ENCODE measurements at places on chromosomes 2 and 18. TPM values are rescaled to one million over a fixed set of nuclear protein-coding genes. Genes with fewer than 3 reads are reported as not detected.

The ZAP70 gene
- 0.29 TPM for total RNA-seq

GRCh38 chr18:4035521-4035920 lies 419.6 kb downstream of the DLGAP1 start:
- no peak for DNase-seq

GRCh38 chr2:43038696-43039094 lies 187.7 kb downstream of the ZFP36L2 start:
- DNase-seq: no peak

The PRSS56 gene
- not detected for total RNA-seq

DNA sequence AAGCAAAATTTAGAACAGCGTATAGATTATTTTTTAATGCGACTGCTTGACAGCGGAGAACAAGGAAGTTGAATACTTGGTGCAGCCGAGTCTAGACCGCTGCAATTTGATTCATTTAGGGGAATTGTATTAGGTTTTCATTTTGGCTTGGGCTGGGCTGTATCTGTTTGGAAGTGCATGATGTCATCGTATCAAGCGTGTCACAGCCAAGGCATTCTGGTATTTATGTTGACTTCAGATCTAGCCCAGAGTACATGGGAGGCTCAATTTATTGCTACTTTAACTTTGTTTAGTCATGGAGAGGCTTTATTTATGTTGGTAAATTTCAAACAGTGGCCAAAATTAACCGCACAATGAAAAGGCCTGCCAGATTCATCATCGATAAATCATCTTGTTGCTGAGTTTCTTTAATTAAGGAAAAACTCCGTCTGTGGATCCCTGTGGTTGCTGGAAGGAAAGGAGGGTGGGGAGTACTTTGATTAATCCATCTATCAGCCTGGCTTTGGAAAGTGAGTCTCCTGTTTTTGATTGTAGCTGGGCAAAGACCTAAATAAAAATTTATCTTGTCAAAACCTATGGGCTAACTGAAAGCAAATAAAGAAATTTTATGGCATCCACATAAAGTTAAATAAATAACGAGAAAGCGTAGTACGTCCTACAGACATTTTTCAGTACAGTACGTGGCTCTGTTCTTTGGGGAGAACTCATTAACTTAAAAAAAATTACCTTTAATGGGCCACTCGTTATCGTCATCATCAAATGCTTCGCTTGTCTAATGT lies 230.4 kb upstream of the SPRED2 start:
- no peak for DNase-seq

GRCh38 chr2:204108330-204108751 lies 171.8 kb downstream of the ICOS start:
- peak; percentile 30 for DNase-seq

The IL1B gene
- total RNA-seq: not detected

GRCh38 chr2:10043256-10043905 lies at the start of gene KLF11:
Gene KLF11 (plus strand): TSS chr2:10043550. CDS start chr2:10043717, 167 bp downstream.
- peak; percentile 95 for DNase-seq

The ANAPC1 gene
- total RNA-seq: 30.7 TPM

DNA sequence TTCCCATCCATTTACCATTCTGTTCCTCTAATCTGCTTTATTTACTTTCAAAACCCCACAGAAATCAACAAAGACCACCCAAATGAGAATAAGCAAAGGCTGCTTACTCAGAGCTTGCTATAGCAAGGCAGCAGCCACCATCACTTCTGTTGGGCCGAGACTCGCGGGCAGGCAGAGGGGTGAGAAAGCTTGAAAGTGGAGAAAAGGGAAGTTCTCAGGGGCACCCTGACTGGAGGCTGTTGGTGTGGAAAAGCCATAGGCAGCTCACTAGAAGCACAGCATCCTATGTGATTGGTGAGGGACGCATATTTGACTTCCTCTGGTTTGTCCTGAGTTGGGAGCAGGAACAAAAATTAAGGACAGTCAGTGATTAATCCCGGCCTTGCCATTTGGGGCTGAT lies 269.7 kb upstream of the THSD7B start:
- DNase-seq: no peak

DNA sequence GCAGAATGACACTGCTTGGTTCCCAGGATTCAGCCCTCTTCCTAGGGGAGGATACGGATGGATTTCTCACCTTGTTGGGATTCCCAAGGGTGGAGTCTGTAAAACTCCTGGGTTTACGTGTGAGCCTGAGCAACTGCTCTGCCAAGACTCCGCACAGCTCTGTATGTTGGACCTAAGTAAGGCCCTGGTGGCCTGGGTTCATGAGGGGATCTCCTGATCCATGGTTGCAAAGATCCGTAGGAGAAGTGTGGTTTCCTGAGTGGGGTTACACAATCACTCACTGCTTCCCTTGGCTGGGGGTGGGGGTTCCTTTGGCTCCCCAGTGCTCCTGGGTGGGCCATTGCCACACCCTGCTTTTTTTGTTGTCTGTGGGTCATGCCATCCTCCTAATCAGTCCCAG lies 37.7 kb downstream of the ANKRD12 start:
- DNase-seq: no peak

DNA sequence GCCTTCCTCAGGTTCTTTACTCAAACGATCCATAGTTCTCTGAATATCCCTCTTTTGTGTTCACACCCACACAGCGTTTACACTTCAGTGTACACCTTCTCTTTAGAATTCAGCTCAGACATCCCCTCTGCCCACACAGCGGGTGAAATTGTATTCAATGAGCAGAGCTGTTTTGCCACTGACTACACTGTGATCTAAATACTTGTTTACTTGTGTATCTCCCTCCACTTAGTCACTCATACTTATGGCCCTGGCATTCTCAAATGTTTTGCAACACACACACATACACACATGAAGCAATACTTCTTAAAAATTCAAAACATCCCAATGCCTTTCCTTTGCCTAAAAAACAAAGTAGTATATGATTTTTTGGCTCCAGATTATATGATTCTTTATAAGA lies 297.1 kb downstream of the TMX3 start:
- no peak for DNase-seq

DNA sequence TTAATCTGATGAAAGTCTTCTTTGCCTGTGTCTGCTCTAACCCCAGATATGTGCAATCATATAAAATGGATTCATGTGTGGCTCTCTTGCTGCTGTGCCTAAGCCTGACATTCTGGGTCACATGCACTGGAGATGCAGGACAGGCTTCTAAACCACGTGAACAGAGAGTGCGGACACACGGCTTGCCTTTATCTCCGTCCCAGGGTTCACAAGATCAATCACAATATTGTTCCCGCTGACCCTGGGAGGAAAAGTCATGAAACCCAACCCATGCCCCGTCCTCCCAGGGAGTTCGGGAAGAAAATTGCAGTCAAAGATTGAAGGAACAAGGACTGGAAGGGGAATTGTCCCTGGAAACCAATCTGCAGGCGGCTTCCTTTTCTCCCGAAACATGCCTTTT lies 74.8 kb downstream of the VAPA start:
- no peak for DNase-seq

- no peak for DNase-seq
Measured at GRCh38 chr2:20208476-20208859, 16.5 kb downstream of the SDC1 start.

DNA sequence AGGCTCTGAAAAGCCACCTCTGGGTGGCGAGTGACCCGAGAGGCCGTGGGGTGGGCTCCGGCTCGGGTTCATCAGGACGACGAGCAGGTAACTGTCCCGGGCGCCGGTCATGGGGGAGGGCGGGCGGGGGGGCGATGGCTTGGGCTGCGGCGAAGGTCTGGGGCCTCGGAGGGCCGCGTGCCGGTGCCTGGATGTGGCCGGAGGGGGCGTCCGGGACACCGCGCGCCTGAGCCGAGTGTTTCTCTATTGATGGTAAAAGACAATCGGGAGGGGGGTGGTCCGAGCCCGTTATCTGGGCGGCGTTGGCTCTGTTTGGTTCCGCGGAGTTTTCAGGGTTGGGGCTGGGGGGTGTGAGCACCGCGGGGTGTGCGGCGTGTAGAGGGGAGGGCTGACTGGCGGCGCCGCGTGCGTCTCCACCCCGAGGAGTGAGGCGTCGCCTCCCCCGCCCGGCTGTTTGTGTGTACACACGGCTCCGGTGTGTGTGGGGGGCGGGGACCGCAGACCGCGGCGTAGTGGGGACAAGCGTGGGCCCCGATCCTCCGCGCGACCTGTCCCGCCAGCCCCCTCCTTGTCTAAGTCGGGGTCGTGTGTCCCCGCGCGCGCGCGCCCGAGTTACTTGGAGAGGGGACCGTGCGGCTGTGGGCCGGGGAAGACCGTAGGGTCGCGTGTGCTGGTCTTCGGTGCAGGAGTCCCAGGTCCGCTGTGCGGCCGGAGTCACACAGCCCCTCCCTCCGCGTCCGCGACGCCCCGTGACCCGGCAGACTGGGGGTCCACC lies 1.6 kb downstream of the CTIF start:
- DNase-seq: peak; percentile 81

DNA sequence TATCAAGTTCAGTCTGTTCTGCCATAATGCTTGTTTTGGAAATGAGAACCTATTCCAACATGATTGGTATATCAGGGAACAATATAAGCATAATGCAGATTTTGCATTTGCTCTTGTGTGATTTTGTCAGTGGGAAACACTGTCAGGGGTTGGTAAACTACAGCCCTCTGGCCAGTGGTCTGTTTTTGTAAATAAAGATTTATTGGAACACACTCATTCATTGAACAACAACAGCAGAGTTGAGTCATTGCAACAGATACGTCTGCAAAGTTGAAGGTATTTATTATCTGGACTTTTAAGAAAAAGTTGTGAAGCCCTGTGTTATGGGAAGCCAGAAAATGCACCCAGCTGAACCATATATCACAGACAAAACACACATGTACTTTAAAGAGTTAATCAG lies 83.1 kb downstream of the MCFD2 start:
- no peak for DNase-seq
